RWPE1 (cell line): ENCODE measurements at places on chromosomes 12 and 14.

GRCh38 chr12:19759227-19759626 is 319.9 kb downstream of the AEBP2 start:
- DNase-seq, result peak; percentile 10

DNA sequence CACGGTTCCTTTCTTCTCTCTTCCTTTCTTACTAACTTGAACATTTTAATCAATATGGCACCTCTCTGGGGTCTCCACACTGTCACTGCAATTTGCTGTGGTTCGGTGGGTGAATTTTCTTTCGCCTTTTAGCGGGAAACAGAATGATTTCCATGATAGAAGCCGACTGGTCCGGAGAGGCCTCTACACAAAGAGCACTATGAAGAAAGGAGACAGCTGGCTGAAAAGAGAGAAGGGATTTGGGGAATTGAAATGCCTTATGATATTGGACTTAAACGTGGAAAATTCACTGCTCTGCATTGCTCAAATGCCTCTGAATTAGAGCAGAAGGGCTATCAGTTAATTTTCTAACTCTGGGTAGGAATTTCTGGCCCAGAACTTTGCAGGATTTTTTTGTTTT is 55.9 kb downstream of the KCNA5 start:
- DNase-seq, result no peak

DNA sequence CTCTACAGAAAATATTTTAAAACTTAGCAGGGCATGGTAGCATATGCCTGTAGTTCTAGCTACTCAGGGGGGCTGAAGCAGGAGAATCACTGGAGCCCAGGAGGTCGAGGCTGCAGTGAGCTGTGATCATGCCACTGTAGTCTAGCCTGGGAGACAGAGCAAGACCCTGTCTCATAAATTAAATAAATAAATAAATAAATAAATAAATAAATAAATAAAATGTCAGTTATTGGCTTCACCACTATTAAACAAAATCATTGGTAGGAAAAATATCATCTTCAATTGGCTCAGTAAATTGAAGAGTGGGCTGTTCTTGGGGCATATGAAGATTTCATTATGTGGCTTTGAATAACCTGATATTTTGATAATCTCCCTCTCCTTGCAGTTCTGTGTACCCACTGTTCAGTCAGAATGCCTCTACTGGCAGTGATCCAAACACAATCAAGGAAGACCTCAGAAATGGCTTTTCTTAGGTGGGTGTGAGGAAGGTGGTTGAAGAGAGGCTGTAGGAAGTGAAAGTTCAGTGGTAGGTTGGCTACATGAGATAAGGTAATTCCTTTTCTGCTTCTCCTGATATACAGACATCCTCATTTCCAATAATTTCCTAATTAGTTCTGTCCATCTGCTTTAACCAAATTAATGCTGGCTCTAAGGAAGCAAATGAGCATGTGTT is 175.8 kb downstream of the MSRB3 start:
- DNase-seq, result no peak

- DNase-seq, result no peak
These were observed 35.6 kb upstream of the CMKLR1 start for GRCh38 chr12:108374596-108375320.

DNA sequence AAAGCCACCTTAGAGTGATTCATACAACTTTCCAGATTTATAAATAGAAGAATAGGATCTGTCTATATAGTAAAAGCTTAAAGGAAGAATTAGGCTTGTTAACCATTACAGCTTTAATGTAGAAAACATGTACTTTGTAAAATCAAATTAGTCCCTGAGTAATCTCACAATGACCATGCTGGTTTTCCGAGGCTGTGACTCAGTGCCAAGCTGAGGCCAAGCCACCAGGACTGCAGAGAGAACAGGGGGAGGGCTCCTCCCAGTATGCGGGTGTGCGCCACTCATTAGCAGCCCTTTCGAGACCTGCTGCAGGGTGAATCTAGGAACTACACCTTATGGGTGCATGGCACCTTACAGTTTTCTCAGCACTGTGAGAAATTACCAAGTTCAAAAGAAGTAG is 167.0 kb downstream of the EFCAB11 start:
- peak; percentile 20 for DNase-seq

- no peak for DNase-seq
These were observed 14.2 kb upstream of the RIOX1 start for GRCh38 chr14:73476451-73476931.

DNA sequence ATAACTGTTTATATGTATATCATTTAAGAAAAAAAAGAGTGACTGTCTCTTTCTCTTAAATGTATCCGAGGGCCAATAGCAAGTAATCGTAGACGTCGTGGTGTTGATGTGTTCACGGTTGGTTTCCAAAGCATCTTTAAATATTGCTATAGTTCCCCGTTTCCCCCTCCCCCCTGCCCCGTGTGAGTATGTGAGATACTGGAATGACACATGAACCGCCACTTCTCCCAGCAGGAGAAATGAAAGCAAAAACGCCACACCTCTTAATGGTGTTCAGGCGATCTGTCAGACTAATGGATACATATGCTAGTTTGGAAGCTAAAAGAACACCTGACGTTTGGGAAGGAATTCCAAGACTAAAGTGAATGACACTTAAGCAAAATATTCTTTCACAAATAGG is 258.3 kb downstream of the FOXN3 start:
- DNase-seq, result no peak

GRCh38 chr12:1326258-1326657 is 268.1 kb downstream of the FBXL14 start:
- DNase-seq, result no peak

- peak; percentile 5 for DNase-seq
These were observed at the start of gene DIO2 for GRCh38 chr14:80211153-80212022. DIO2 (minus strand) TSS chr14:80211504; CDS start chr14:80211472, 32 bp downstream.

DNA sequence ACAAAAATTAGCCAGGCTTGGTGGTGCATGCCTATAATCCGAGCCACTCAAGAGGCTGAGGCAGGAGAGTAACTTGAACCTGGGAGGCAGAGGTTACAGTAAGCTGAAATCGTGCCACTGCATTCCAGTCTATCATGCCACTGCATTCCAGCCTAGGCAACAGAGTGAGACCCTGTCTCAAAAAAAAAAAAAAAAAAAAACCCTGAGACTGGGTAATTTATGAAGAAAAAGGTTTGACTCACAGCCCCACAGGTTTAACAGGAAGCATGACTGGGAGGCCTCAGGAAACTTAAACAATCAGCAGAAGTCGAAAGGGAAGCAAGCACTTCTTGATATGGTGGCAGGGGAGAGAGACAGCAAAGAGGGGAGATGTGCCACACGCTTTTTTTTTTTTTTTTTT is 123.2 kb downstream of the GXYLT1 start:
- no peak for DNase-seq

DNA sequence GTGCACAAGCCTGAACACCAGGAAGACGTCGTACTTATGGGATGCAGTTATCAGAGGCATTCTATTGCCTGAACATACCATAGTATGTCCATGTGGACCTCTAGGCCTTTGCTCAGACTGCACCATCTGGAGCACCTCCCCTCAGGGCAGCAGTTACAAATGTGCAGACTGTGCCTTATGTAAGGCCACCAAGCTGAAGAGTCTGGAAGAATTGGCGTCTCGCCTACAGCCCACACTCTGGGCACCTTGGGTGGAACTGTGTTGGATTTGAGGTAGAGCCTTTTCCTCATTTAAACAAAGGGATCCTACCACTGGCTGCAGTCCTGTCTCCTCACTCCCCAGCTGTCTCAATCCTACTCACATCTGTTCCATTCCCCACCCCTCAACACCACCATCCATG is 204.3 kb upstream of the FRMD6 start:
- DNase-seq, result no peak

GRCh38 chr14:91264151-91265150 is 19.9 kb upstream of the GPR68 start:
- no peak for DNase-seq

DNA sequence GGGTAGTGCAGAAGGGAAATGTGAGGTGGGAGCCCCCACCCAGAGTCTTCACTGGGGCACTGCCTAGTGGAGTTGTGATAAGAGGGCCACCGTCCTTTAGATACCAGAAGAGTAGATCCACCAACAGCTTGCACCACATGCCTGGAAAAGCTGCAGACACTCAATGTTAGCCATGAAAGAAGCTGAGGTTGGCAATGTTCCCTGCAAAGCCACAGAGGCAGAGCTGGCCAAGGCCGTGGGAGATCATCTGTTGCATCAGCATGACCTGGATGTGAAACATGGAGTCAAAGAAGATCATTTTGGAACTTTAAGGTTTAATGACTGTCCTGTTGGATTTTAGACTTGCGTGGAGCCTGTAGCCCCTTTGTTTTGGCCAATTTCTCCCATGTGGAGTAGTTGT is 468.4 kb upstream of the FOXG1 start:
- no peak for DNase-seq

DNA sequence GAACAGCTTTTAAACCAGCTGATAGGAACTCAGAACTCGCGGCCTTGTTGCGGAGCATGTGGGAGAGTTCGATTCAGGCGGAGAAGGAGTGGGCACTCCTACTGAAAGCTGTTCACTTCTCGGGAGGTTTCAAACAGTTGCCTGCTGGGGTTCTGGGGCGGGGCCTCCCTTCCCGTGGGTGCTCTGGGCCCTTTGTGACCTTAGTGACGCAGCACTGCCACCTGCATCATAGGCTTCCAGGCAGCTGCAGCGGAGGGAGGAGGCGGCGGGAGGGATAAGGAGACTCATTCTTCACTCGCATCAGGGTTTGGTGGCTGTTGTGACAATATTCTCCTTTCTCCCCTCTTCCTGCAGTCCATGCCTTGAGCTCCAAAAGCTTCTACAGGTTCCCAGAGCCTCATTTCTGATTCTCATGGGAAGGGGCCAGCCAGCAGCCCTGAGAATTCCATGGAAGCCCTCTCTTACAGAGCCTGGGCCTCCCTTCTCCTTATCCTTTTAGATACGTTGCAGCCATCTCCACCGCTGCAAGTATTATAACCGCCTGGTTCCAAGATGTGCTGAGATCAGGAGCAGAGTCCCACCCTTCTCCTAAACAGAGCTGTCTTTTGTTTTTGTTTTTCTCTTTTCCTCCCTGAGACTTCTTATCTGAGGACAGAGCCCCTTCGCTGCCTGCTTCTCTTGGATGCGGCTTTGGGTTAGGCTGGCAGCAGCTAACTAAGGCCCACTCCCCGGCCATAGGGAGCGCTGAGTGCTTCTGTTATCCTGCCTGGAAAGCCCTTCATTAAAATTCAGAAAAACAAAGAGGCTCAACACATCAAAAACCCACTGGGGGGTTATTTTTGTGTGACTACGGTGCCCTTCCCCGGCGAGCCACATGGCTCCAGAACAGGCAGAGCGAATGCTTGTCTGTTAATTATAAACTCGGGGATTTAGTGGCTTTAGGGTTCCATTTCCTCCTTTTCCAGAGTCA is 67.6 kb upstream of the GPATCH2L start:
- DNase-seq, result no peak

GRCh38 chr14:71289536-71289935 is 382.3 kb downstream of the PCNX1 start:
- DNase-seq, result no peak

- no peak for DNase-seq
These were observed 103.6 kb upstream of the RTL1 start for GRCh38 chr14:101007004-101007614.

DNA sequence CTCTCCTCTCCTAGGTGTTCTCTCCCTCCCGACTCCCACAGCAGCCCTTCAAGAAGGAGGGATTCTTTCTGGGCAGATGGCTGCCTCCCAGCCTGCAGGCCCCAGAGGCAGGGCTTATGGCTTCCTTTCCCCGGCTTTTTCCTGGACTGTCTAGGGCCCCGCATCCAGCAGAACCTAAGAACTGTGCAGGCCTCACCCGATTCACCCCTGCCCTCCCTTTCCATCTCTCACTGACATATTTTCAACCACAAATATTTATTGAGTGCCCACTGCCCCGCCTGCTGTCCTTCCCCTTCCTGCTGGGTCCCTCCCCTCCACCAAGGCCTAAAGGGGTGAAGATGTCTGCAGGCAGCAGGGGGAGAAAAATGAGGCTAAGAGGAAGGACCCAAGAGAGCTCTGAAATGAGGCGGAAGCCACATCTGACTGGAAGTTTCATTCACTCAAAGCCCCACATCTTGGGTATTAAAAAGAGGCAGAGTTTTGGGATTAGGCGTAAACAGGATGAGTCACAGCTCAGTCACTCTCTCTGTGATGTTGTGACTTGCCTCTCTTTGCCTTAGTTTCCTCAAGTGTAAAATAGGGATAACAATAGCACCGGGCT is 2.9 kb downstream of the SCNN1A start:
- peak; percentile 83 for DNase-seq

GRCh38 chr12:124498275-124499189 is 68.9 kb downstream of the NCOR2 start:
- DNase-seq, result no peak

GRCh38 chr12:98679611-98680005 is 34.5 kb downstream of the APAF1 start:
- DNase-seq, result no peak

GRCh38 chr14:91977884-91978283 is 30.4 kb upstream of the FBLN5 start:
- no peak for DNase-seq

DNA sequence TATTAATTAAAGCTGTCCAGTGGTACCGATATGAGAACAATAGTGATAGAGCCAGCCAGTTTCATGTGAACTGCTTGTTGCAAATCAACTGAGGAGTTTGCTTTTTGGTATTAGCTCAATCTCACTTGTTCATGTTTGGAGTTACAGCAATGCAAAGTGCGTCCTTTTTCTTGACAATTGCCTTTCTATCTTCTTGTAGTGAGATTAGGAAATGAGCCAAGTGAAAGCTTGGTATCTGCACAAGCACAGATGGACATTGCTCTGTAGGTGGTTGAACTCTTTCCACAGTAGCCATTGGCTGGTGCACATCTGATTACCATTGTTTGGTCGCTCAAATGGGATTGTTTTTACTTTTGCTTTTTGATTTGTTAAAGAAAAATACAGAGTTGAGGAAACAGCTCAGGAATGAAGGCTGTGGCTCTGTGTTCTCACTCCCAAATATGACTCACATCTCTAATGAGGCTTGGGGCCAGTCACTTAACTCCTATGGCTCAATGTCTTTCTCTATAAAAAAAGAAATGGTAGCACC is 241.4 kb downstream of the BMP4 start:
- DNase-seq, result peak; percentile 54
